ENCODE measurements at places on chromosomes 2 and 18. TPM values are rescaled to one million over a fixed set of nuclear protein-coding genes. Genes with fewer than 3 reads are reported as not detected.

GRCh38 chr2:19722531-19722971, 179.2 kb downstream of the TTC32 start:
- H3K27me3 ChIP-seq, result no peaks in the 10 kb centered on the region
- no peaks in the 10 kb centered on the region for H3K4me1 ChIP-seq
- H3K36me3 ChIP-seq, result no peaks in the 10 kb centered on the region
- no peak overlapping the region for H3K27ac ChIP-seq

DNA sequence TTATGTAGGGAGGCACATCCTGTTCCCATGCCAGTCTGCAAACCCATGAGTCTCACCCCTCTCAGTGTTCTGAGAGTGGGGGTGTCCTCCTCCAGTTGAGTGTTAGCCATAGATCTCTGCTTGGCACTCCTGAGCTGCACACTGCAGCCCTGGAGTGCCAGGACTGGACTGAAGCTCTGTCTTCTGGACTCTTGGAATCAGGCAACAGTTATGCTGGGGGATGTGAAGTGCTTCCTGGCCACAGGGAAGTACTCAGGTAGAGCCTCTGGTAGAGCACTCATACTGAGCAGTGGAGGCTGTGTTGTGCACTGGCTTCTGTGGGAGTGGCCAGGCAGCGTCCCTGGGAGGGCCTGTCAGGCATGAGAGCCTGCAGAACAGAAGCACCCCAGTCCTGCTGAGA, 43.0 kb downstream of the SERPINB7 start:
- no peak overlapping the region for H3K27ac ChIP-seq
- no peaks in the 10 kb centered on the region for H3K4me1 ChIP-seq
- H3K4me3 ChIP-seq, result no peak overlapping the region

- H3K27me3 ChIP-seq, result no peaks in the 10 kb centered on the region
- peak overlapping the region; percentile 72 for H3K4me3 ChIP-seq
- no peaks in the 10 kb centered on the region for H3K4me1 ChIP-seq
- peak overlapping the region; percentile 88 for H3K27ac ChIP-seq
- no peak for DNase-seq
- no peaks in the 10 kb centered on the region for H3K36me3 ChIP-seq
Observed at GRCh38 chr2:1743396-1744150, 742 bp downstream of the PXDN start.

DNA sequence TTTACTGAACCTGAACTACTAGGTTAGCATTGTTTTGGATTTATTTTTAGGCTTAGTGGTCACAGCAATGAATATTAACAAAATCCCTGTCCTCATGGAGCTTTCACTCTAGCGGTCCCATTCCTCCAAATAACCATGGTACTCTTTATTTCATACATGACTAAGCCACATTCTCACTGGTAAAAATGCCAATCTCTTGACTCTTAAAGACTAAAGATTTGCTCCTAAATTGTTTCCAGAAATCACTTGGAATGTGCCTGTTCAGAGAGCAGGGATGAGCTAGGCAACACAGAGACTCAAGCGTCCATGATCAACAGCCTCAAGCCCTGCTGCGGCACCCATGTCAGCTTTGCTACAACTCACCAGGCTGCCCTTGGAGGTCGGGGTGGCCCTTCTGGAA, 13.5 kb downstream of the LMAN1 start:
- no peaks in the 10 kb centered on the region for H3K27me3 ChIP-seq
- DNase-seq, result no peak
- H3K4me3 ChIP-seq, result no peak overlapping the region
- H3K4me1 ChIP-seq, result no peaks in the 10 kb centered on the region
- no peaks in the 10 kb centered on the region for H3K36me3 ChIP-seq

DNA sequence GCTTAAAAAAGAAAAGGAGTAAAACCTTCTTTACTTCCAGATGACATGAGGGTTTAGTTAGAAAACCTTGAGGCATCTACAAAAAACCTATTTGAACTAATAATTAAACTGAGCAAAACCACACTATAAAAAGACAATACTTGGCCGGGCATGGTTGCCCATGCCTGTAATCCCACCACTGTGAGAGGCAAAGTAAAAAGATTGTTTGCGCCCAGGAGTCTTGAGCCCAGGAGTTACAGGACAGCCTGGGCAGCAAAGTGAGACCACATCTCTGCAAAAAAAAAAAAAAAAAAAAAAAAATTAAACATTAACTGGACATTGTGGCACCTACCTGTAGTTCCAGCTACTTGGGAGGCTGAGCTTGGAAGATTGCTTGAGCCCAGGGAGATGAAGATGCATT, 502.8 kb upstream of the LRRTM4 start:
- no peaks in the 10 kb centered on the region for H3K27me3 ChIP-seq
- H3K27ac ChIP-seq, result no peak overlapping the region
- DNase-seq, result no peak
- H3K4me1 ChIP-seq, result no peaks in the 10 kb centered on the region

DNA sequence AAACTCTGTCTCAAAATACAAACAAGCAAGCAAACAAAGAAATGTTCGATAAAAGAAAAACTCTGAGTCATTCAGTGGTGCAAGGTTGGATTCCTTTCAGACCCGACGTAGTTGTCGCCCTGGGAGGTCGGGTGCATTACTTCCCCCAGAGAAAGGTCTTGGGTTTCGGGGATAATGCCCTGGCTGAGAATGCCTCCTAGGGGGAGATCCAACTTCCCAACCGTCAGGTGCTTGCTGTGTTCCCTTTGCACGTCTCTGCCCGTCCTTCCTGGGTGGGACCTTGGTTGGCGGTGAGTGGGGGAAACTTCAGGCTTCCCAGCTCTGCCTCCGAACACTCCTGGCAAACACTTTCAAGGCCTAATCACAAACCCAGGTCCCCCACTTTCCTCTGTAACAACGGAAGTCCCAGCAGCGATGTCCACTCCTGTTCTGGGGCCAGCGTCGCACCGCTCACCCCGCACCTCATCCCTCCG, 609 bp downstream of the TPGS2 start:
- peaks cover under 1% of the 10 kb centered on the region for H3K36me3 ChIP-seq

DNA sequence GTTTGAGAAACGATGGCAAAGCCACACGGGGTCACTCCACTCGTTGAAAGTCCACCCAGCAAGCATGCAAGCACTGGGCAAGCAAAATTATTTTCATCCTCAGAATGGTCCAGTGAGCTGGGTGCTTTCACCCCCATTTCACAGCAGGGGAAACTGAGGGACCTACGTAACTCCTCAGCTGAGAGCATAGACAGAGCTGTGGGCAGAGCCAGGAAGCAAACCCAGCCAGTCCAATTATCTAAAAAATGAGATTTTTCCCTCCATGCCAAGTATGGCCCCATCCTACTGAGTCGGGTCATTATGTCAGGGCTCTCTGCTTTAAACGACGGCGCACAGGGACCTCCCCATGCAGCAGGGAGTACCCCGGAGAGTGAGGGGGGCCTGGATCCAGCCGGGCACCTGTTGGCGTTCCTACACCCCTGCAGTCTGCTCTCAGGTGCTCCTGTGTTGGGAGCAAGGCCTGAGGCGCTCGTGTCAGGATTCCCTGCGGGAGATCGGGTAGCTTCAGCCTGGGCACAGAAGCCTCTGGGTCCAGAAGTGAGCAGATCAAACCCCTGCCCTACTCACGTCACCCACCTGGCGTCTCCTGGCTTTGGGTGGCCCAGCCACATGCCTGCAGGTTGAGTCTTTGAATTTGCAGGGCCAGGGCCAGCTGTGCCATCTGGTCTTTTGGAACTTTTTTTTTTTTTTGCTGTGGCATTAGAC, 17.3 kb downstream of the TWIST2 start:
- no peaks in the 10 kb centered on the region for H3K36me3 ChIP-seq
- H3K27me3 ChIP-seq, result no peaks in the 10 kb centered on the region
- H3K27ac ChIP-seq, result peak overlapping the region; percentile 75
- H3K4me3 ChIP-seq, result peak overlapping the region; percentile 37
- peaks cover 45% of the 10 kb centered on the region for H3K4me1 ChIP-seq

- H3K27ac ChIP-seq, result no peak overlapping the region
- no peak for DNase-seq
- no peaks in the 10 kb centered on the region for H3K36me3 ChIP-seq
- H3K4me3 ChIP-seq, result no peak overlapping the region
- H3K27me3 ChIP-seq, result no peaks in the 10 kb centered on the region
- H3K4me1 ChIP-seq, result peaks cover 19% of the 10 kb centered on the region
Observed at GRCh38 chr2:55620123-55620779, 2.8 kb upstream of the PPP4R3B start.

- no peaks in the 10 kb centered on the region for H3K4me1 ChIP-seq
- H3K27ac ChIP-seq, result no peak overlapping the region
- H3K36me3 ChIP-seq, result no peaks in the 10 kb centered on the region
- no peak overlapping the region for H3K4me3 ChIP-seq
- no peak for DNase-seq
- H3K27me3 ChIP-seq, result no peaks in the 10 kb centered on the region
Observed at GRCh38 chr18:9959564-9959963, 45.7 kb downstream of the VAPA start.

GRCh38 chr2:196234672-196235071, 63.3 kb upstream of the STK17B start:
- no peak overlapping the region for H3K4me3 ChIP-seq
- no peak for DNase-seq
- peaks cover 24% of the 10 kb centered on the region for H3K4me1 ChIP-seq
- no peaks in the 10 kb centered on the region for H3K36me3 ChIP-seq
- H3K27ac ChIP-seq, result no peak overlapping the region
- H3K27me3 ChIP-seq, result no peaks in the 10 kb centered on the region

- peak overlapping the region; percentile 52 for H3K4me3 ChIP-seq
- H3K4me1 ChIP-seq, result peaks cover 5% of the 10 kb centered on the region
- H3K27ac ChIP-seq, result peak overlapping the region; percentile 94
- peak; percentile 15 for DNase-seq
Observed at GRCh38 chr2:163736433-163737189, 803 bp upstream of the FIGN start.

- peaks cover 97% of the 10 kb centered on the region for H3K4me1 ChIP-seq
- H3K27me3 ChIP-seq, result no peaks in the 10 kb centered on the region
- DNase-seq, result no peak
- no peaks in the 10 kb centered on the region for H3K36me3 ChIP-seq
- no peak overlapping the region for H3K4me3 ChIP-seq
Observed at GRCh38 chr2:62741954-62742722, 36.6 kb downstream of the EHBP1 start.

- no peaks in the 10 kb centered on the region for H3K36me3 ChIP-seq
- DNase-seq, result no peak
- H3K4me1 ChIP-seq, result no peaks in the 10 kb centered on the region
- H3K27me3 ChIP-seq, result no peaks in the 10 kb centered on the region
- H3K27ac ChIP-seq, result no peak overlapping the region
Observed at GRCh38 chr2:226414335-226414734, 385.3 kb downstream of the IRS1 start.

DNA sequence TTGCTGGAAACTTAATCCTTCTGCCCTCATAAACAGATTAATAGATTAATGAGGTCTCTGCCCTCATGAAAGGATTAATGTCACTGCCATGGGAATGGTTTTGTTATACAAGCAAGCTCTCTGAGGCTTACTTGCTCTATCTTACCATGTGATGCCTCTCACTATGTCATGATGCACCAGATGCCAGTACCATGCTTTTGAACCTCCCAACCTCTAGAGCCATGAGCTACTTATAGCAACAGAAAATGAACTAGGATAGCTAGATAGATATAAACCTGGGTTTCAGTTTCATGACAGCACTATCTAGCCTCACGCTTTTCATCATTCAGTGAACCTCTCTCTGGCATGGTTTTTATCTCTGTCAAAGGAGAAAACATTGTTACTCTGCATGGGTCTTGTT, 371.6 kb upstream of the LRP1B start:
- no peaks in the 10 kb centered on the region for H3K4me1 ChIP-seq
- no peaks in the 10 kb centered on the region for H3K36me3 ChIP-seq
- H3K4me3 ChIP-seq, result no peak overlapping the region
- DNase-seq, result no peak
- no peak overlapping the region for H3K27ac ChIP-seq

DNA sequence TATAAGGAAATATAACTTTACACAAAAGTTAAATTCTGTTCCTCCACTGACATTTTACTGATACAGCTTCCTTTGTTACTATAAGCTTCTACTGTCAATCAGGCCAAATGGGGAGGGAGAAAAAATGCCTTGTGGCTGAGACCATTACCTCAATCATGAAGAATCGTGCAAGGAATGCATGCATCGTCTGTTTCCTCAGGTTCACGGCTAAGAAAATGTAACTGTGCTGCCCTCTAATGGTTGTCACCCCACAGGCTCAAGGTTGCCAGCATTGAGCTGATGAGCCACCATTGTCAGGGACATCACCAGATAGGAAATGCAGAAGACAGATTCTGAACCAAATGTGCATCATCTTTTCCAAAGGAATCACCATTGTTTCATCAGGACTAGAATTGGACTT, 426.9 kb downstream of the CDH2 start:
- H3K4me1 ChIP-seq, result no peaks in the 10 kb centered on the region
- H3K4me3 ChIP-seq, result no peak overlapping the region
- H3K27ac ChIP-seq, result no peak overlapping the region
- DNase-seq, result peak; percentile 22

DNA sequence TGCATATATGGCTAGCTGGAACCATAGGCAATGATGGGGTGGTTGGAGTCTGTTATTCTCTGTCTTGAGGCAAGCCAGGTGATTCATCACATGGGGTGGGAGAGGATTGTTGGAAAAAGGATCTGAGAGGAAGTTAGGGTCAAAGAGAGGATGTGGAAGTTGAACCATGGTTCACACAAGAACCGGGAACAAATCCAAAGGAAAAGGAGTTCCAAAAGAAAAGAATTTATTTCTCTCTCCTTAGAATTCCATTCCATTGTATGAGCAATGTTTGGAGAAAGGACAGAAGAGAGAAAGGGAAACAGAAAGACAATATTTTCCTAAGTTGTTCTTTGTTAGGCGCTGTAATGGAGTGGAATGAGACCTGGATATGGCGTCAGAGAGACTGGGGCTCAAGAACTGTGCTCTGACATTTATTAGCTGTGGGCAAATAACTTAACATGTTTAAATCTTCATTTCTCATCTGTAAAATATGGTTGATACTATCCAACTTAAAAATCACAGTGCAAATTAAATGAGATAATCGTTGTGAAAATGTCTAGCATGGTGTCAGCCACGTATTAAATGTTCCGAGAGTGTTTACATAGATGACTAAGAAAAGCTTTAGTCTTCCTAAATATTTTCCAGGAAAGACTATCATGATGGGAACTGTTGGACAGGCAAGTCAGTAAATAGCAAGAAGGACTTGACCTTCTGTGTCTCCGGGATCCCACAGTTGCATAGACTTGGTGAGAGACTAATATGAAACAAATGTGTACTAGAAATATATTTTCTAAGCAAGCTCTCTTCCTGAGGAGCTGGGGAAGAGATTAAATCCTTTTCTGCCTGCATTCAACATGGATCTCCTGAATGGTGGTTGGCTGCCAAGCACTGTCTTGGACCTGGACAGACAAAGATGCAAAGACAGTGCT, 71.4 kb downstream of the TRIB2 start:
- peak overlapping the region; percentile 24 for H3K27ac ChIP-seq
- peaks cover 9% of the 10 kb centered on the region for H3K4me1 ChIP-seq
- no peaks in the 10 kb centered on the region for H3K27me3 ChIP-seq
- no peaks in the 10 kb centered on the region for H3K36me3 ChIP-seq
- no peak for DNase-seq

Gene CNOT11
- 17.5 TPM for total RNA-seq

Gene NBAS
- 49.0 TPM for total RNA-seq

Gene SKA1
- total RNA-seq, result not detected

Gene RNU2-63P
- not detected for total RNA-seq

Gene PLB1
- 2.3 TPM for total RNA-seq

Gene EFHD1
- 46.7 TPM for total RNA-seq

Gene SLC39A6
- total RNA-seq, result 43.3 TPM

Gene GALNT13
- 3.1 TPM for total RNA-seq
